Upper lobe of left lung (tissue), 6 donors: ENCODE measurements at places on chromosomes 11 and 22. TPM values are rescaled to one million over a fixed set of nuclear protein-coding genes. Genes with fewer than 3 reads are reported as not detected.

The EML3 gene
- 148 TPM for total RNA-seq

The PRDM11 gene
- total RNA-seq, result 13.1 TPM

DNA sequence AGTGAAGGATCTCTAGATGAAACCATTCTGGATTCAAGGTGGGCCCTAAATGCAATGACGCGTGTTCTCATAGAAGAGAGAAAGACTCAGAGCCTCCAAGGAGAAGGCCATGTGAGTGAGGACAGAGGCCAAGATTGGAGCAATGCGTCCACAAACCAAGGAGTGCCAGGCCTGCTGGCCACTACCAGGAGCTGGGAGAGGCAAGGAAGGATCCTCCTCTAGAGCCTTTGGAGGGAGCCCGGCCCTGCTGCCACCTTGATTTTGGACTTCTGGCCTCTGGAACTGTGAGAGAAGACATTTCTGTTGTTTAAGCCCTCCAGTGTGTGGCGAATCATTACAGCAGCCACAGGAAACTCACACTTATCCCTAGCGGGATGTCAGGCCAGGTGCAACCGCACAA lies 52.7 kb upstream of the SHANK2 start:
- no peaks in the 10 kb centered on the region for H3K4me1 ChIP-seq
- H3K27me3 ChIP-seq, result no peaks in the 10 kb centered on the region
- DNase-seq, result no peak
- H3K4me3 ChIP-seq, result no peak overlapping the region

DNA sequence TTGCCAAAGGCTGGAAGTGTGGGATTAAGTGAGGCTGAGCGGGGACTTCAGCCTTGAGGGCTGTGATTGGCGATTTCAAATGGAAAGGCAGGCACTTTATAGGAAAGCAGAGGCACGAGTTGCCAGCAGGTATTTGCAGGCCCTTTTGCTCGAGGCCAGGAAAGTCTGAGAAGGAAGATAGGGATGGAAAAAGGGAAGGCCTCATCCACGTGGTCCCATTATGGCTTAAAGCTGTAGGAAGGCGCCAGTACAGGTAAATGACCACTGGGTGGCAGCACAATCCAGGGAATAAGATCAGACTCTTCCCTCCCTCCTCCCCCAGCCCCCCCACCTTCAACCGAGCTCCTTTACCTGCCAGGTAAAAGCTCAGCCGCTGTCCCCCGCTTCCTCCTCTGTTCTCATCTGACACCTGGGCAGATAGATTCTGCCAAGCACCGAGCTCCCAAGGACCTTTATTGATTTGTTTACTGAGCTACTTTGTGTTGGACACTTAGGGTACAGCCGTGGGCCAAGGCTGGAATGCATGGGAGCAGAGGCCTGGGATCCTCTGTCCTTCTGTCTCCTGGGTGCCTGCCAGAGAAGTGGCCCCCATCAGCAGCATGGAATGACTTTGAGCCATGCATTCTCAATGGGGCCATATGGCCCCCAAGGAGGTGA lies 7.5 kb downstream of the P2RX3 start:
- DNase-seq, result no peak
- no peaks in the 10 kb centered on the region for H3K27me3 ChIP-seq
- H3K36me3 ChIP-seq, result no peaks in the 10 kb centered on the region
- H3K4me3 ChIP-seq, result no peak overlapping the region
- H3K4me1 ChIP-seq, result no peaks in the 10 kb centered on the region

DNA sequence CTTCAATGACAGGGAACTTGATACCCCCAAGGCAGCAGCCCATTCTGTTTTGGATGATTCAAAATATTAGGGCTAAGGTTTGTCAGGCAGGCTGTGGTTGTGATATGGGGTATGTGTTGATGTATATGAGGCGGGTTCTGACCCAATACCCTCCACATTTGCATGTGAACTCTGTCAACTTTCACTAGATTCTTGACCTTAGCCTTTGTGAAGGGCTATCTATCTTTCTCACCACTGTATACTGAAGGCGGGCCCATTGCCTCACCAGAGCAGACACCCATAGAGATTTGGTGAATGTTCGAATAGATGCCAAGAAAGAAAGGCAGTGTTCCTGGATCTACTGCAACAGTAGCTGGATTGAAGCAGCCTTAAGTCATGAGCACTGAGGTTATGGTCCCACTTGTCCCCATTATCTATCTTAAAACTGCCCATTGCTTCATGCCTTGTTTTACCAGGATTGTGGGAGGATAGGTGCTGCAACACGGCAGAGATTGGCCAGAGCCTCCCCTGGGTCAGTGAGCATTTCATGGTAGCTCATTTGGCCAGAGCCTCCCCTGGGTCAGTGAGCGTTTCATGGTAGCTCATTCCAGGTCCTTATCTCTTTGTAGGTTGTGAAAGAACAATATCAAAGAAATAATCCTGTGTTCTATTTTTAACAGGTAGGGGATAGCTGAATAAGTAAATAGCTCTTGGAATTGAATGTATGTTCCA lies 399.6 kb downstream of the TMEM135 start:
- no peaks in the 10 kb centered on the region for H3K27me3 ChIP-seq
- no peak overlapping the region for H3K4me3 ChIP-seq
- no peaks in the 10 kb centered on the region for H3K36me3 ChIP-seq
- H3K4me1 ChIP-seq, result no peaks in the 10 kb centered on the region
- no peak for DNase-seq
- no peak overlapping the region for H3K27ac ChIP-seq

GRCh38 chr11:63698976-63699733 lies 17.9 kb downstream of the RTN3 start:
- DNase-seq, result no peak
- H3K4me1 ChIP-seq, result no peaks in the 10 kb centered on the region
- no peak overlapping the region for H3K4me3 ChIP-seq
- no peaks in the 10 kb centered on the region for H3K36me3 ChIP-seq
- no peak overlapping the region for H3K27ac ChIP-seq
- no peaks in the 10 kb centered on the region for H3K27me3 ChIP-seq

- peak within 1 kb of the TSS; percentile 33 for H3K4me3 ChIP-seq
- DNase-seq, result peak; percentile 56
- peak within 1 kb of the TSS; percentile 54 for H3K27ac ChIP-seq
- H3K27me3 ChIP-seq, result peaks cover 26% of the 10 kb centered on the region
- H3K36me3 ChIP-seq, result no peaks in the 10 kb centered on the region
These were observed at the start of gene YPEL4 for GRCh38 chr11:57649826-57650738. YPEL4 (minus strand) TSS chr11:57649912; CDS start chr11:57647107, 2,805 bp downstream.
